ENCODE measurements at places on chromosomes 5 and 9.

DNA sequence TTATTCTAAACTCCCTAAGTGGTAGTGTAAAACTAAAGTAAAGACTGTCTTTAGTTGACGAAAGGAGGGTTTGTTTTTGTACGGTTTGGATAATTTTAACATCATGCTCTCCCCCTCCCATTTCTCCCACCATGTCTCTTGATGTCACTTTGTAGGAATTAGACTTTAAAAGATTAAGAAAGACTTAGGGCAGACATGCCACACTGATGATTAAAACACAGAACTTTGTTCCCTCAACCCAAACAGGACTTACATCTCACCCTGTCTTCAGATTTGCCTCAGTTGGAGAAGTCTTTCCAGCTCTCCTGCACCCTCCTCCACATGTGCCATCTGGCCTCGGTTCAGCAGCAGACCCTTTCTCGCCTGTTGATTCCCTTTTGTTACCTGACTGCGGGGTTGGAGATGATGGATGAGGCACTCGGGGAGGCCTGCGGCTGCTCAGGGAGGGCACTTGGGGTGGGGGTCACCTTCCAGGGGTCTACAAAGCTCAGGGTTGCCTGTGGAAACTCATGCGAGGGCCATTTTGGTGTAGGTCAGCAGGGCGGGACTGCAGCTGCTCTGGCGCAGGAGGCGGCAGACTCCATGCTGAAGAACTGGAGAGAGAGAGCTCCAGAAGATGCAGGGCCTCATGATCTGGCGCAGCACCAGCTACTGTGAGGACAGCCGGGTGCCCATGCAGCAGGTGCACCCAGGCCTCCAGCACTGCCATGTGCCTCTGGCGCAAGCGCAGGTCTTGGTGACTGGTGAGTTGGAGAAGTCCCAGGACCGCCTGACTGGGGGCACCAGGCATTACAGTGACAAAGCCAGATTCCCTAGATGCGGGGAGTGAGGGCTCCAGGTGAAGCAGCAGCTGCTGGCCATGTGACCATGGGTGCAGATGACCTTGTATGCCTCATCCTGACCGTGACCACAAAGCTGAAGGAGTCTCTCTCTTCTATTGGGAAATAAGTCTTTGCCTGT, 24.5 kb upstream of the EXOC3 start:
- DNase-seq, result no peak

- DNase-seq, result no peak
Observed at GRCh38 chr5:112614986-112615385, 122.7 kb upstream of the APC start.

DNA sequence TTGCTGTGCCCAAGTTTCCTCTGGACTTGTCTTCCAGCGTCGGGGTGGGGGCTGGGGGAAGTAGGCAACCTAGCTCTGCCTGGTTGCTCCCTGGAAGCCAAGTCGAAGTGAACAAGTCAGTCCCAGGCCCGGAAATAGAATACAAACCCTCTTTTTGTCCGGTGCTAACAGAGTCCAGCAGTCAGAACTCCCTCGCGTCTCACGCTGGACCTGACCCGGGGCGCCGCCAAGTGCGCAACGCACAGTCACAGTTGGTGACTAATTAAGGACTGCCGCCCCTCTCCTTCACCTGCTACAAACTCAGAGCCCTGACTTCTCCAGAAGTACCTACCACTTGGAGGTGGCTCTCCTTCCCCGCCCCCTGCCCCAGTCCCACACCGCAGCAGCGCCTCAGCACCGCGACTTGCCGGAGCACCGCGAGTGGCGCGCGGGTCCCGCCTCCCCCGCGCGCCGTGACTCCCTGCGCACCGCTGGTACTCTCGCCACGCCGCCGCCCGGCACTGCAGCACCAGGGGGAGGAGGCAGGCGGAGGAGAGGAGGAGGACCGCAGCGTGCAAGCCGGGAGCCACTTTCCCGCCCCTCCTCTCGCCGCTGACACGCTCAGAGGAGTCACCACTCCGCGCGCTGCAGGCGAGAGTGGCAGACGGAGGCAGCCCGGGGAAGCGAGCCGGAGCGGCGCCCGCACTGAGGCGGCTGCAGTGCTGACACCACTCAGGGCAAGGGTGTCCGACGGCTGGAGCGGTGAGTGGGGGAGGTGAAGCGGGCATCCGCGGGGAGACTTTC, at the start of gene SV2C:
Gene SV2C (plus strand): TSS at position 612 of the 783 bp plus-strand sequence. CDS start 48,368 bp downstream, outside the sequence.
- no peak for DNase-seq

DNA sequence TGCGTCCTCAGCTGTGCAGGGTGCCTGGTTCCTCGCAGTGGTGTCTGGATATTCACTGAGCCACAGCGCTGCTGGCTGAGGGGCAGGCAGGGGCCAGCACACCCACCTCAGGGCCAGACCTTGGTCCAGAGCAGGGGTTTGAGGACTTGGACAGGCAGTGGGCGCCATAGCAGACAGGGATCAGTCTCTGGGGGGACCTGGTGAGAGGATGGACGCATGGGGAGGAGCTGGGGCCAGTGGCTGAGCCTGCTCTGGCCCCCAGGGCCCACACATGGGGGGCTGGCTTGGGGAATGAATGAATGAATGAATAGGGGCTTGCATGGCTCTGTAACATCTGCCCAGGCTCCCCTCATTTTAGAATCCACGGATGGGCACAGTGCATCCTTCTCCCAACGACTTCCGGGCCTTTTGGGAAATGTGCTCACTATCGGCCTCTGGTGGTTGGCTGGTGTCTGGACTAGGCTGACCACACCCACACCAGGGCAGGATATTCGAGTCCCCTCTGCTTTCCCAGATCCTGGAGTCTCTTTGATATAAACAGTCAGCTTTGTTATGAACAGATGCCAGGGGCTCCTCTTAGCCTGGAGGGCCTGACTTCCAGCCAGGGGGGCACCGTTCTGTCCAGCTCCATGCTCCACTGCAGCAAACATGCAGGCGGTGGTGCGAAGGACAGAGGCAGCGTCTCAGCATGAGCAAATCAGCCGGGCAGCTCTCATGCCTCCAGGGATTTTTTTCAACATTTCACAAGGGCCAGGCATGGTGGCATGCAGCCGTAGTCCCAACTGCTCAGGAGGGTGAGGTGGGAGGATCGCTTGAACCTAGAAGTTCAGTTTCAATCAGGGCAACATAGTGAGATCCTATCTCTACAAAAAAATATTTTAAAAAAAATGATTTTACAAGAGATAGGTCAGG, 62.6 kb downstream of the NEK6 start:
- peak; percentile 52 for DNase-seq

GRCh38 chr5:116733991-116734975, 159.7 kb upstream of the SEMA6A start:
- no peak for DNase-seq

DNA sequence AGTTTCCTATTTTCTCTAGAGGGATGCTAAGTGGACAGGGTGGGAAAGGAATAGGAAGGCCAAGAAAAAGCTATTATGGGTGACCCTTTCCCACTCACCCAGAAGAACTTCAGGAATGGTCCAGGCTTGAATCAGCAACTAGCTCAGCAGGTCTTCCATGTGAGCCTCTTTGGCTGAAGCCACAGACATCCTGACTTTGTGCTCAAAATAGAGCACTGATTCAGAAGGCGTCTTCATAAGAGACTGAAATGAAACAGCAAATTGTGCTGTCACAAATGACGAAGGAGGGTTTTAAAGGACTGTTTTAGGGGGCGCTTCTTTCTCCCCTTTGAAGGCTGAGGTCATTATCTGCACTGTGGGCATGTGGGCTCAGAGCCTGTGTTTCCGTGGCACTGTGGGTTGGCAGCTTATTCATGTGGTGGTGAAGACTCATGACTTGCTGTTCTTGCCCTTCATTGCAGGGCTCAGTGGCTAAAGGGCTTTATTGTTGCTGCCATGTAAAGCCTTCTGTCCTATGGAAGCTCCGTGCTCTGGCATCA, 65.8 kb upstream of the NFIL3 start:
- DNase-seq, result no peak

DNA sequence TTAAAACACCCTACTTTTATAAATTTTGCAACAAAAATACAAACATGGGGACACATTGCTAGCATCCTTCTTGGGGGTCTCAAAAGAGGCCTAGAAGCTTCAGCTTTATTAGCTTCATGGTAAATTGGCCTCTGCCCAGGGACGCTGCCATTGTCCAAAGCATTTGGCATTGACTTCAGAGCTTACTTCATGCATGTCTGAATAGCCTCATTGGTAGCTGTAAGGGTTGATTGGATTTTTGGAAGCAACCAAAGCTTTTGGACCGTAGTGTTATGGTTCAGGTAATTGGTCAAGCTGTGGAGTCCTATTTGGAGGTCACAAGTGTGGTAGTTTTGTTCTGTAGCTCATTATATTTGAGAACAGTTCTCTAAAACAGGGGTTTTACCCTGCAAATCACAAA, 411.7 kb upstream of the SLC24A2 start:
- no peak for DNase-seq

DNA sequence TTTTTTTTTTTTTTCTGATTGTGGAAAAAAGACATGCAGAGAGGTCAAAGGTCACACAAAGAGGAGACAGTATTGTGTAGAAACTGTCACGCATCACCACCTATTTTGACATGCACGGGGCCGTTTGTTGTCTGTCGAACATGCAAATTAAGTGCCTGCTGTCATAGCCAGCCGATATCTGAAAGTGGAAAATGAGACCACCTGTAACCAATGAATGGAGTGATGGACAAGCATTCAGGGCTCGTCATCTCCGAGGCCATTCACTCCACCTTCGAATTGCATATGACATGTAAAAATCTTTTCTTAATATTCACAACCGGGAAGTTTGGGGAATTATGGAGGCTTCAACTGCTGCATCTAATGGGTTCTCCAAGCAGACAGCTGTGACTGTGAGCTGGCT, 512.2 kb upstream of the ADAMTS16 start:
- DNase-seq, result no peak

- no peak for DNase-seq
Observed at GRCh38 chr9:129170229-129170628, 7.8 kb downstream of the IER5L start.

DNA sequence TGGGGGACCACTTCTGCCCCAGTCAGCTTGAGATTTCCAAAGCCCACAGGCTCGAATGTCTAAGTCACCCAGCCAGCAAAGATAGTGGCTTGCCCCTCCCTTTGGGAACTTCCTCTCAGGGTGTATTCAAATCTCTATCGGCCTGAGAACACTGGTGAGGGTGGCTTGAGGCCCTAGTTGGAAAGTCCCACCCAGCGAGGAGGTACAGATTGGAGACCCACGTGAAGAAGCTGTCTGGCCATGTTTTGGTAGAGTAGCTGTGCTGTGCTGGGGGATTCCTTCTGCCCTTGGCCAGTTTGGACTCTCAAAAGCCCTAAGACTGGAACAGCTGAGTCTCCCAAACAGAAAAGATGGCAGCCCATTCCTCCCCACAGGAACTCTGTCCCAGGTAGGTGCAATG, 172.7 kb upstream of the RIOK2 start:
- DNase-seq, result no peak

GRCh38 chr9:38079461-38080031, 10.5 kb upstream of the SHB start:
- no peak for DNase-seq

DNA sequence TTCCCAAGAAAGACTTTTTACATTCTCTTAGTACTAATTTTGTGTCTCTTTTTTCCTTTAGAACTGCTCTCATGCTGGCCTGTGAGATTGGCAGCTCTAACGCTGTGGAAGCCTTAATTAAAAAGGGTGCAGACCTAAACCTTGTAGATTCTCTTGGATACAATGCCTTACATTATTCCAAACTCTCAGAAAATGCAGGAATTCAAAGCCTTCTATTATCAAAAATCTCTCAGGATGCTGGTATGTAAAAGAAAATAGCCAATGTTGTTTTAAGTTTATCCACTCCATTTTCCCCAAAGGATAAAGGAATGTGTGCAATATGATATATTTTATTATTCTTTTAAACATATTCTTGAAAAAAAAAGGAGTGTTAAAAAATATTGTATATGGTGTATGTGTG, 27.3 kb upstream of the TTC23L start:
- no peak for DNase-seq

DNA sequence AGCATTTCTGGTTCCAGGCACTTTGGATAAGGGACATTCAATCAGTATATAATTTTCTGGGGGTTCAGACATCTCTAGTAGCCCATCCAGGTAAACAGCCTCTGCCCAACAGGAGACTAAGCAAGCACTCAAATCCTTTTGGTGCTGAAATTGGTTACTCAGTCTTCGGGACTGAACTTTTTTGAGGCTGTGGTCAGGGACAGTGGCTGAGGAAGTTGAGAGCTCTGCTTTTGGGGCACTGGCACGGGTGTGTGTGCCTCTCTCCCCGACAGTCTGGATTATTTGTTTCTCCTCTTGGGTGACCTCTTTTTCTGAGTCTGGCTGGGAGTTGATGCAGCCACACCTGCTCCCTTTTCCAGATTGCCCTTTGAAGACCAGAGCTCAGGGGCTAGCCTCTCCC, 47.6 kb downstream of the ACER2 start:
- DNase-seq, result no peak

- peak; percentile 22 for DNase-seq
Observed at GRCh38 chr5:161546470-161547301, at the start of gene GABRB2. TSS of gene GABRB2 (minus strand) at chr5:161546725. CDS start at chr5:161546643, 82 bp downstream.

DNA sequence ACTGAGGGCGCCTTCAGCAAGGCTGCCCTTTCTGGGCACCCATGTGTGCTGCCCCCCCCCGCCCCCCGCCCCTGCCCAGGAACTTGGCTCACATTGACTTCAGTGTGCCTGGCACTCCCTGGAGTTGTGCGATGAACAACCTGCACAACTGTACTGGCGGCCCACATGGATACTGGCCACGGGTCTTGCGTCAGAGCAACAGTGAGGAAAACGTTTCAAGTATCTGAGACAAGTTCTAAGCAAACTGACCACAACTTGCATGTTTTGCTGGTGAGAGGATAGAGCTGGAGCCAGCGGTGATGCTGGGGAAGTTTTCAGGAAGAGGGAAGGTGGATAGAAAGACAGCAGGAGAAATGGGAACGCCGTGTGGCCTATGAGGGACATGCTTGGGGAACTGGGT, 45.4 kb downstream of the HABP4 start:
- DNase-seq, result no peak

GRCh38 chr5:130323804-130324454, 419.7 kb downstream of the CHSY3 start:
- no peak for DNase-seq

- DNase-seq, result no peak
Observed at GRCh38 chr5:11507156-11507910, 396.9 kb downstream of the CTNND2 start.

DNA sequence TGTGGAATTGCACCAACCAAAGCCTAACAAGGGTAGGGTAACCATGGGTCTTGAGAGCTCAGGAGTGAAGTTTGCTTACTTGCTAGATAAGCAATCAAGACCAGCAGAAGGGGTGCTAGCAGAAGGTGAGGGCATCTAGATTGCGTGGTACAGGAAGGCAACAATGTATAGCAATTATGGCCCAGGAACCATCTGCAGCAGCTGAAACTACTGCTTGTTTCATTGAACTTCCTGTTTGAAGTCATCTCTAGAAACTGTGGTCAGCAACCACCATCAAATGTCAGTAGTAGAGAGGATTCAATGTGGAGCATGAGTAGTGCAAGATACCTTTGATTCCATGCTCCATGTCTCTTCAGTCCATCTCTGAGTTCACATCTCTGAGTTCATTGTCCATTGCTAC, 462.1 kb upstream of the GRAMD2B start:
- DNase-seq, result no peak
